HS-5 (cell line): ENCODE measurements at places on chromosomes 7 and 10.

GRCh38 chr10:44382131-44382858, 2.6 kb downstream of the CXCL12 start:
- no peak for DNase-seq

GRCh38 chr10:35470925-35471315, 134.2 kb upstream of the GJD4 start:
- no peak for DNase-seq

GRCh38 chr10:84924131-84924530, 595.7 kb downstream of the CCSER2 start:
- DNase-seq: no peak

- DNase-seq: no peak
Observed at GRCh38 chr10:104563548-104563947, 77.5 kb upstream of the SORCS3 start.

DNA sequence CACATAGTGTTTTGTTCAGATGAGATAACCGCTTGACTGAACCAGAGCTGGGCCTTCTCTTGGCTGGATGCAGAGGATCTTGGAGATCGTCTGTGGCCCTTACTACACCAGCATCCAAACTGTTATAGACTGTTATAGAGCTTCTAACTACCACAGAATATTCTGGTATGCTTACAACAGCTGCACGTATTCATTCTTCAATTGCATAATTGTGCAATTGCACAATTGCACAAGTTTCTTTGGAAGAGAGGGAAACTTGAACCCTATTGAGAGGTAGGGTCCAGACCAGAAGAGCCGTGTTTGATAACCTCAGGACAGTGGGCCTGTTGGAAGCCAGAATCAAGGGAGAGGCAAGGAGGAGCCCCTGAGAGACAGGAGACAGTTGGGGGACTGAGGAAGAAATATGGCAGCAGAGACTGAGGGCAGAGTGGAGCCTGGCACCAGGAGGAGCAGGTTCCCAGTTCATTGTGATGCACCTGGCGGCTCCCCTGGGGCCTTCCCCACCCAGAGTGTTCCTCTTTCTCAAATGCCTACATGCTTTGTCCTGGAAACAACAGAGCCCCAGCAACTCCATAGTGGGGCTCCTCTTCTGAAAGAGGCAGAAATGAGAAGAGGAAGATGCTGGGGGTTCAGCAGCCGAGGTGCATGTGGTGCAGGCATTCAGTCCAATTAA, 64.1 kb downstream of the PTPRZ1 start:
- DNase-seq: no peak

DNA sequence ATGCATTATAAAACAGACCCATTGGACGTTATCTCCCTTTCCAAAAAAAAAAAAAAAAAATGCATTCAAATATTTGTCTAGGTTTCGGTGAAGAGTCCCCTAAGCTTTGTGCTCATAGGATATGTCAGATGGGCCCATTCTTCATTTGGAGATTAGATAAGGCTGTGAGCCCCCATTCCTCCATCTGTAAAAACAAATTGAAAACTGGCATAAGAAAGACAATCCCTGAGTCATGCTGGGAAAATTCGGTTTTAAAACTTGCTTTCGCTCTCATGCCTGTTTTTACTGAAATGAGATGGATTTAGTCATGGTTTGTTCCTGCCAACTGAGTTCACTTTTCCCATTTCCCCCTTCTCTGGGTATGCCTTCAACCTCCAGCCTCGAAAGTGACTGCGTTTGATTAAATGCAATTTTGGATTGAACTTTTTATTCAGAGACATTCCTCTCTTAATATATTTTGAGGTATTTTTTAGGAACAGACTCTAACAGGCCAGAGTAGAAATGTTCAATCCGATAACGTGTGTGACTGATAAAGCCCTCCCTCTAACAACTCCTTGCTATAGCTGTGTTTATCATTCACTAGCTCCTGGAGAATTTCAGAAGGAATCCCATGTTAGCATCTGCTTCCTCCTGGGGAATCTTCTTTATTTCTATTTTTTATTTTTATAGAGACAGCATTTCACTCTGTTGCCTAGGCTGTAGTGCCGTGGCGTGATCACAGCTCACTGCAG, 190.9 kb upstream of the LYZL2 start:
- peak; percentile 64 for DNase-seq

DNA sequence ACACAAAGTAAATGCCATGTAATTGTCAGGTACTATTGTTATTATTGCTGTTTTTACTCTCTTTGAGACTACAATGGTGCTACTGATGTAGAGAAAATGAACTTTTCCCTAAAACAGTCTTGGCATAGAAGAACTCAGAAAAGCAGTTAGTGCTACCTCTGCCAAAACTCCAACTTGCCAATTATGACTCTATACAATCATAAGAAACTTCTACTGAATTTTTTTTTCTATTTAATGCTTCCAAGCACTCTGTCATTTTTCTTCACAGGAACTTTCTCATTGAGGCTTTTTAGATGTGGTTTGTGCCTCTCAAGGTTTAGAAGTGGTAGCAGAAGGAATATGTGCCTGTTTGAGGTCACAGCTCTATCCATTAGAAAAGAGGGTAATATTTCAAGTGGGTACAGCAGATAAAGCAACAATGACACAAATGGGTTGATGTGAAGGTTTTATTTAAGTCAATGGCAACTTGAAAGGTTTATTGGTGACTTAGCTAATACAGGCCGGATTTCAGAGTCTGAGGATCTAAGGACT, 64.0 kb upstream of the FERD3L start:
- DNase-seq: no peak

- DNase-seq: no peak
Observed at GRCh38 chr10:122191936-122192541, 79.1 kb upstream of the BTBD16 start.

GRCh38 chr10:28577506-28577905, 44.6 kb downstream of the WAC start:
- DNase-seq: no peak

- DNase-seq: no peak
Observed at GRCh38 chr10:33781606-33782395, 447.3 kb upstream of the NRP1 start.
